ENCODE measurements at places on chromosomes 5 and 9.

DNA sequence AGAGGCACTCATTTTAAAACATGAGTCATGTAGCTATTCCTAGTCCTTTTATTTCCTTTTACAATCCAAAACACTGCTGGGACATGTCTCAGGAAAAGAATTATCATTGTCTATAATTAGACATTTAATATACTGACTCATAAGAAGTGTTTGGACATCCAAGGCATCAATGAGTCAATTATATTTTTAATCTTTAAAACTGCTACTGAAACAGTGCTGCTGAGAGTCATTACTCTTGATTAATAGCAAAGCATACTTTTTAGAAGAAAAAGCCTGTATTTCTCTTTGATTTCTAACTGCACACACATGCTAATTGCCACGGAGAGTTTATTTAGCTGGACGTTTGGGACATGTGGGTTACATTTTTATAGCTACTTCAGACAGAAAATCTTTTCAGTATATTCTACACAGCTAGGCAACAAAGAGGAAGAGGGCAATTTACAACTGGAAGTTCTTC is 1249.0 kb upstream of the CDH18 start:
- no peak for DNase-seq

DNA sequence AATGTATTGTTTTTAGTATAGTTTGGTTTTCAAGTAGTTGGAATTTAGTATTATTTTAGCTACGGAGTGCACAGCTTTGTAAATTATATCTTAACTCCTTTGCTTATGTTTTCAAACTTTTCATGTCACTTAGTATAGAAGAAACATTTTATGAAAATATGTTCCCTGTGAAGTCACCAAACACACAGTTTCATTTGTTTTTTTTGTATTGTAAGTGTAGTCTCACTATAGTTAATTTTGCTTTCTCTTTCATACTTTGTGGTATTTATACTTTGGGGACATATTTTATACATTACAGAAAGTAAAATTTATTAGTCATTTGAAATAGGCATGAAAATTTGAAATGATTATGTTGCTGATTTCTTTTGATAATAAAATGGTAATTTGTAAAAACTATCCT is 5.0 kb downstream of the CHSY3 start:
- no peak for DNase-seq

DNA sequence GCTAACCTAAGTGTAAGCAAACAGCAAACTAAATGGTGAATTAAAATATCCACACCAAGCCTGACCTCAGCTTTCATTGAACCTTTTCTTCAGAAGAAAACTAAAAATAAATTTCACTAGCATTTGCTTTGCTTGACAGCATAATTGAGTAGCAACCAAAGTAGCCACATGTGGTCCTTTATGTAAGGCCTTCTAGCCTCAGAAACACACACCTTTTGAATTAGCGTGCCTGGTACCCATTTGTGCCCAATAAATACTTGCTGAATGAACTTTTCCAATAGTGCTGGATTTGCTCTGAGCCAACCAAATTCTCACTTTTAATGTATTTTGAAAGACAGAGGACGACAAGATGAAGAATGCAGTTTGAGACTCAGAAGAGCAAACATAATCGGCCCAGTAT is 2.1 kb upstream of the NIPBL start:
- no peak for DNase-seq

GRCh38 chr5:58071566-58071965 is 388.3 kb downstream of the PLK2 start:
- no peak for DNase-seq

DNA sequence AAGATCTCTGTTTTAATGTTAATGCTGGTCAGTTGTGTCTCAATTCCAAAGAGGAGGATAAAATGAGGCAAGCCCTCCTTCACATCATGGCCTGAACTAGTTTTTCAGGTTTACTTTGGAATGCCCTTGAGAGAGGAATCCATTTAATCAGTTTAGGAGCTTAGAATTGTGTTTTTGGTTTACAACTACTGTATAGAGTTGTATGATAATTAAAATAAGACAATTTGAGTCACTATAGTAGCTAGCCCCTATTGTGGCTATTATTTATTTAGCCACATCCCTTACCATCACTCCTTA is 107.8 kb upstream of the PRLR start:
- DNase-seq: no peak

DNA sequence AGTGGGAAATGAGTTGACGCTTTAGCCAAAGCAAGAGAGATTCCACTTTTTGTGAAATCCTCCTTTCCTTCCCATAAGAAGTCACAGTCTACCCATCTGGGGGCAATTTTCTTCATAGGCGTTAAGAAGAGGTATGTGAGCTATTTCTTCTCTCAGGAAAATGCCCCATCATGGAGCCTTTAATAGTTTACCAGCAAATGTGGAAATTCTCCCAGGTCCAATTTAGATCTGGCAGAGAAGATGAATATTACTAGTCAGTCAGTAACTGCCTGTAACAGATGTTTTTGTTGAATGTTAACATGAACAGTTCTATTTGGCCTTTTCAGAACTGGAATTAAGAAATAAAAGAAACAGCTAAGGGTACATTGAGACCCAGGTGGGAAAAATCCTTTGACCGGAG is 156.4 kb upstream of the RFX3 start:
- no peak for DNase-seq

GRCh38 chr9:94139672-94140417 is 55.6 kb downstream of the PTPDC1 start:
- no peak for DNase-seq

GRCh38 chr9:81393985-81394811 is 295.1 kb downstream of the TLE1 start:
- DNase-seq: no peak

DNA sequence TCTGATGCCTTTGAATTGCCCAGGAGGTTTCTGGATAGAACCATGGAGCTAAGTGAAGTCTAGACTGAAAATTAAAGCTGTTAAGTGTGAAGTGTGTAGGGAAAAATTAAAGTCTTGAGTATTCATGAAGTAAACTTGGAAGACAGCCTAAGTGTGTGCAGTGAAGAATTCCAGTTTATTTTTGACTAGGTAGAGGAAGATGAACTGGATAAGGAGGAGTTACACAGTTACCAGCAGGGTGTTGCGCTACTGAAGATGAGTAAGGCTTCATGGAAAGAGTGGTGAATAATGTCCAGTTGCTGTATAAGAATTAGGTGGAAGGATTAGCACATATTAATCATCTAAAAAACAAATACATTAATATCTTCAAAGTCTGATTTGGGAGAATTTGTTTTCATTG is 5.7 kb upstream of the CHD1 start:
- DNase-seq: no peak

DNA sequence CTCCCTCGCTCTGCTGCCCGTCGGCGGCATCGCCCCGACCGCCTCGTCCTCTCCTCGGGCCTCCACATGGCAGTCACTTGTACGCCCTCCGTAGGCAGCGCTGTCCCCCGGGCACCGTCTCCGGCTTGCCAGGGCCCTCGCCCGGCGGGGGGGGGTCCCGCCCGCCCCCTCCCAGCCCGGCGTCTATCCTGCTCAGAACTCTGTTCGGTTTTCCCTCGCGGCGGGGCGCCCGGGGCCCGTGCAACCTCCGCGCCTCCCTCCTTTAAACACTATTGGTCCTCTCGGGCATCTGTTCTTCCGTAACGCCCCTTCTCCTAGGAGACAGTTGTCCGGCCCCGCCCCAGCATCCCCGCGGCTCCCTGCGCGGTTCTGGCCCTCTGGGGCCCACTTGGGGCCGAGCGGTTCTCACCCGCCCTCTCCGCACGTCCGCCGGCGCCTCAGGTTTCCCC is 831 bp downstream of the ODF2 start:
- peak; percentile 64 for DNase-seq

GRCh38 chr5:124179819-124180218 is 566.6 kb downstream of the ZNF608 start:
- DNase-seq: no peak

DNA sequence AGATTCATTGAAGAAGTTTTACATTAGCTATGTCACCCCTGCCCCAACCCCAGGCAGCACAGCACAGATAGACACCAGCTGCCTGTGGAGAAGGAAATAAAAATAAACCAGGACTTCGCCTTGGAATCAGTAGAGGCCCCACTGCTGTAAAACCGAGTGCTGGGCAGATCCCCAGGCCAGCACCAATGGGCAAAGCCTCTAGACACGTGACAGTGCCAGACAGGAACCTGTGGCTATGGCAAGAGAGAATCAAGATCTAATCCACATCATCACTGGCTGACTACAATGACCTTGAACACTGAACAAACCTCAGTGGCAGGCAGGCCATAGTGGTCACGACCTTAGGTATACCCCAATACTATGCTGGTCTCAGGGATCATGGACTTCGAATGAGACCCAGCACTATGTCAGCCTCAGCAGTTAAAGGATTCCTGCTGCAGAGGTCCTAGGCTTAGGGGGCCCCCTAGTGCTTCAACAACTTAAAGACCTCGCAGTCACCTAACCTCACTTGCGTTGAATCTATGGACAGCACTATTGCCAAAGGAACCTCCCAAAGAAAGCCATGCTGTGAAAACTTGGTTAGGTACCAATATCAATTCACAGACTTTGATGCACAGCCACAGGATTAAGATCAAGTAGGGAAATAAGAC is 2118.6 kb upstream of the C9orf72 start:
- DNase-seq: no peak

- DNase-seq: no peak
These were observed 68.6 kb upstream of the DPYSL3 start for GRCh38 chr5:147578228-147579024.

- DNase-seq: no peak
These were observed 281.9 kb upstream of the NMUR2 start for GRCh38 chr5:152686931-152687330.

GRCh38 chr5:1156754-1157460 is 44.5 kb upstream of the SLC6A19 start:
- no peak for DNase-seq

DNA sequence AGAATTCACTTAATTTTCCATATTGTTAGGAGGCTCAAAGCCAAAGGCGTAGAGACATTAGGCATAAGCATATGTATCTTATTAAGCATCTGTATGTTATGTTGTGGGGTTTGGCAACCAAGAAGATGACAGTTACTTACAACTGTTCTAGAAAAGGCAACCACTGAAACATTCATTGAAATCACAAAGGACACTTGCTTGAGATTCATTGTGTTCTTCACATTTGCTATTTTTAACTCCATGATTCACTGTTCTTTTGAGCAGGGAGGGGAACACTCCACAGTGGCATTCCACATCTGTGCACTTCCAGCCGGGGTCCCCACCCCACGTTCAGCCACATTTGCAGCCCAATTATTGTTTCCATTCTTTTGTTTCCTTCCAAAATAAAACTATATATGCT is 107.1 kb downstream of the PALM2AKAP2 start:
- DNase-seq: no peak

DNA sequence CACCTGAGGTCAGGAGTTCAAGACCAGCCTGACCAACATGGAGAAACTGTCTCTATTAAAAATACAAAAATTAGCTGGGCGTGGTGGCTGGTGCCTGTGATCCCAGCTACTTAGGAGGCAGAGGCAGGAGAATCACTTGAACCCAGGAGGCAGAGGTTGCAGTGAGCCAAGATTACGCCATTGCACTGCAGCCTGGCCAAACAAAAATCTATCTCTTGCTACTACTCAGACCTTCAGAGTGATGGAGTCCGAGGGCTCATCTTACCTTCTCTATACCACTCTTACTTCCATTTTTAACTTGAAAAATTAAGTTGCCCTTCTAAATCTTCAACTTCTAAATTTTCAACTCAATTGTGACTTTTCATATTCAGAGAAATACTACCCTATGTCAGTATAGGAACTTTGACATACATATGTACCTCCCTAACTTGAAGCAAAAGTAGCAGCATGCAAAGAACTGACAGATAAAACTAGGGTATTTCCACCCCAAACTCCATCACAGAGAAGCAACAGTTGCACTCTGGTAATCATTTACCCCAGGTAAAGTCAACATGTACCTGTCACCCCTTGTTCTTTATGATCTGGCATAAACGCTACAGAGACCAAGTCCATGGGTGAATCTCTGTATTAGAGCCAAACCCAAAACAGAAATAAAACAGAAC is 11.4 kb downstream of the ZFAND5 start:
- DNase-seq: no peak

GRCh38 chr5:82985763-82986162 is 91.4 kb downstream of the TMEM167A start:
- no peak for DNase-seq

GRCh38 chr5:4730279-4730678 is 409.9 kb upstream of the ADAMTS16 start:
- no peak for DNase-seq

DNA sequence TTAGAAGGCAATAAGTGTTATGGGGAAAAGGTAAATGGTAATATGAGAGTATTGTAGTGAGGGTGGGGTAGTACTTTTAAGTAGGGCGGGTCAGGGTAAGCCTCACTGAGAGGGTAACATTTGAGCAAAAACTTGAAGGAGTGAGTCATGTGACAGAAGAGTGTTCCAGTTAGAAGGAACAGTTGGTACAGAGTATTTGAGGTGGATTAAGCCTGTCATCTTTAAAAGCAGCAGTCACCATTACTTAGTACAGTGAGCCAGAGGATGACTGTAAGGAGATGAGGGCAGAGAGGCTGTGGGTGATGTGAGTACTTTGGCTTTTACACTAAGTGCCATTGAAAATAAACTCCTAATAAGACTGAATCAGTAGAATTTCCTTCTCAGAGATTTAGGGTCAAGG is 54.8 kb downstream of the UBAP1 start:
- DNase-seq: no peak

DNA sequence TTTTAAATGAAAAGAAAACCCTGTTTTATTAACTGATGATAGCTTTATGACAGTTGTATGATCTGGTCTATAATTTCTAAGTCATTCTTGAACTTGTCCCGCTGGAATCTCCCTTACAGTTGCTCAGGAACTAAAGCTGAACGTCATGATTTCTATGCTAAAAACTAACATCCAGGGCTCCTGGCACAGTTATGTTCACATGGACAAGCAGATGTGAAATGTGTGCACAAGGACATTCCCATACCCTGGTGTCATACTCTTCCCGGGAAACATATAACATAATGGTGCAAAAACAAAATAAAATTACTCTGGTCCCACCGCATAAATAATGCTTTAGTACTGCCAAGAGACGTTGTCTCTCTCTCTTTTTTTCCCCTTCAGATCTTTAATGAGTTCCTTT is 134.9 kb downstream of the PRDM6 start:
- no peak for DNase-seq

- DNase-seq: no peak
These were observed 5.2 kb downstream of the MEF2C start for GRCh38 chr5:88877826-88878225.

DNA sequence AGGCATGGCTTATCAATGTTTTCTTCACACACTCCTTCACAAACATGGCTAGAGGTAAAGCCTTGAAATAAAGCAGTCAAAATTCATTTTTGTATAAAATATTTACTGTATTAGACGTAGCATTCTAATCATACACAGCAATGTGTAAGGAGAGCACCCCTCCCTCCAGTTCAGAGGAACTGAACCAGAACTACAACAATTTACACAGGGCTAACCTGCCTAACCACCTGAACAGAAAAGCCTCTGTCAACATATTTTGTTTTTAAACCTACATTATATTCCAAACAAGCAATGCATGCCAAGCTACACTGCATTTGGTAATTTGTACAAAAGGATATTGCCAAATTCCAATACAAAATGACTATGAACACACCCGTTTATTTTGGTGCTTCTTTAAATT is 41.6 kb downstream of the MLLT3 start:
- DNase-seq: no peak

GRCh38 chr9:103681435-103681834 is 412.7 kb upstream of the SMC2 start:
- no peak for DNase-seq

- no peak for DNase-seq
These were observed 9.3 kb upstream of the MEGF9 start for GRCh38 chr9:120723565-120723964.

GRCh38 chr9:14346231-14346791 is 32.4 kb upstream of the NFIB start:
- DNase-seq: no peak

Measured in stimulated activated CD8-positive, alpha-beta memory T cell treated with anti-CD3 and anti-CD28 coated beads, Interleukin-2, amount 100 ng/mL, for 48 hours (primary cell).